ENCODE measurements at places on chromosomes 2 and 18. TPM values are rescaled to one million over a fixed set of nuclear protein-coding genes. Genes with fewer than 3 reads are reported as not detected.

- DNase-seq = no peak
Measured at GRCh38 chr18:34207344-34207851, 17.3 kb downstream of the NOL4 start.

LRP2 gene
- total RNA-seq = not detected

DNA sequence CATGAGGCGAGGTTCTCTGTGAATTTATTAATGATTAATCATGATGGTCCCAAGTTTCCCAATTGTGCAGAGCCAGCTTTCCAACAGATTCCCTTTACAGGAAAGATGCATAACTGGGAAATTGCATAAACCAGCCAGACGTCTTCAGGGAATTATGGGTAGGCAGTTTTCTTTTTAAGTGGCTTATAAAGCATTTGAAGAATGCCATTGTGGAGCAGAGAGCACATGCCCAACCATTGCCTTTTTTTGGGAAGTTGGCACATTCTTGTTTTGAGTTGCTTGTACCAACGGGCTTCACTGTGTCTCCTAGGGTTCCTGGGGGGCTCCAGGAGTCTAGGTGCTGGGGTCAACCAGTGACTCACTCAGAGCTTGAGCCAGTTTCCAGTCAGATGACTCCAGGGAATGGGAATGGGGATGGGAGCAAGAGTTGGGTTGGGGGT is 231.7 kb upstream of the FOSL2 start:
- DNase-seq = no peak

- DNase-seq = peak; percentile 11
Measured at GRCh38 chr2:188628989-188629752, 337.5 kb downstream of the GULP1 start.

- no peak for DNase-seq
Measured at GRCh38 chr18:11740461-11740860, 51.4 kb downstream of the GNAL start.

- DNase-seq = no peak
Measured at GRCh38 chr2:103809941-103810441, 1043.9 kb upstream of the POU3F3 start.

DNA sequence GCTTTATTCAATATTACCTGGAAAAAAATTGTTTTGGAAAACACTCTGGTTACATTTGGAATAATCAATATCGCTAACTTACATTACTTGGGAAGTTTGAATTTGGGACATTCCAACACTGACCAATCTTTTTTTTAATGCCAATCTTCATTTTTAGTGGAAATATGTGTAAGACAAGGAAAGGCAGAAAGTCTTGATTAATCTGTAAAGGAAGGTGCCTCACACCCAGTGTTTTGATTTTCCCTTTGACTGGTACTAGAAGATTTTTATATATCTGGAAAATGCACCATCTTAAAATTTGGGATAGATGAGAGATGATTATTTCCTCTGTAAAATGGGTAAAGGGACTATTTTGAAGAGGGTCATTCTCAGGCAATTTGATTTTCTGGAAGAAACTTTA is 879.2 kb upstream of the ZEB2 start:
- peak; percentile 18 for DNase-seq

GRCh38 chr2:148702475-148702874 is 57.9 kb downstream of the EPC2 start:
- DNase-seq = no peak

GRCh38 chr2:15391751-15392150 is 169.4 kb downstream of the NBAS start:
- no peak for DNase-seq

GRCh38 chr2:177506998-177507397 is 114.4 kb downstream of the AGPS start:
- no peak for DNase-seq

GRCh38 chr2:86036669-86037138 is 69.0 kb downstream of the POLR1A start:
- DNase-seq = no peak

DNA sequence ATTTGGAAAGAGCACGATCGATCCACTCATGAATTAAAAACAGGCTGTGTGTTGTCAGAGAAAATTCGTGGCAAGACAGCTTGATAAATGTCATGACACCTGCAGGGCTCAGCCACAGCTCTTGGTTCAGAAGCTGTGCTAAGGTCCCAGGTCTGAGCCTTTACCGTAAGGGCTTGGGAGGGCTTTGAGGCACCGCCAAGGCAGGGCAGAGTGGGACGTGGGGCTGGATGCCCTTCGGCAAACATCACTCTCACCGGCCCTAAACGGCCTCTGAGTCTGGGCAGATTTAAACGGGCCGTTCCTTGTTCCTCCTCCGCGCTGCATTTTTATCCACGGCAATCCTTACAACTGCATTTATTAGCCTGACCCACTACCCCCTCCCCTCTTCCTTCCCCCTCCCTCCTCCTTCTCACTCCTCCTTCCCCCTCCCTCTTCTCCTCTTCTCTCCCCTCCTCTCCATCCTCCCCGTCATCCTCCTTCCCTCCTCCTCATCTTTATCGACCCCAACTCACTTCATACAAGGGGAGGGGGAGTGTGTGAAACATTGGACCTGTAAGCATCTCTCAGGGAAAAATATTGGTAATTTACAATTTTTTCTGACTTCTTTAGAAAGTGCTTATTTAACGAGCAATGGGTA is 33.9 kb downstream of the MBP start:
- DNase-seq = no peak

TGFA gene
- 0.12 TPM for total RNA-seq

ANKRD62 gene
- not detected for total RNA-seq

DNA sequence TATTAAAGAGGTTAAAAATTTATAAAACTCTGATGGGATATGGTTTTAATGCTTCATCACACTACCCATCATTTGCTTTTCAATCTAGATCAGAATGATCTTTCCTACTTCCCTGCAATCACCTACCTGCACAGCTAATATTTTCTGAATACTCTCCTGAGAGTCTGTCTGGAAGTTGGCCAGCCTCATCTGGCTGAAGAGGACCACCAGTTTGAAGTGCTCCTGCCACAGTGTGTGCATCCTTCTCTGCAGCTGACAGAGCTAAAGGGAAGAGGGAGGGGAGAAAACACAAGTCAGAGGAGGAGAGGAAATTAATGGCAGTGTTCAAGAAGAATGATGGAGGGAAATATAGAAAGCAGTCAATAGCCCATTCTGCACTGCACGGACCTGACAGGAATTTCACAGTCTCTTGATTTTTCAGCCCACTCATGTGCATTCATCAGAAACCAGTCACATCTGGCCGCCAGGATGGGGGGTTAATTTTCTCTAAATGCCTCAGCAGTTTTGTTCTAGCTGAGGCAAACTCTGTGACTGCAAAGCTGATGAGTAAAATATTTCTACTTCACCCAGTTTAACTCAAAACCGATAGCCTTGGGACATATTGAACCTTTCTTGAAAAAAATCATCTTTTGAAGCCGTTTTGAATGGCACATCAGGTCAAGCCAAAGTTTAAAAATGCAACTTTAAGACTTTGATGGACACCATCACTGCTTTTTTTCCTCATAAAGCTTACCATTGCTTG is 201.8 kb upstream of the KLHL14 start:
- no peak for DNase-seq

AKAIN1 gene
- not detected for total RNA-seq

GRCh38 chr2:42129947-42130346 is 39.2 kb upstream of the EML4 start:
- no peak for DNase-seq

DNA sequence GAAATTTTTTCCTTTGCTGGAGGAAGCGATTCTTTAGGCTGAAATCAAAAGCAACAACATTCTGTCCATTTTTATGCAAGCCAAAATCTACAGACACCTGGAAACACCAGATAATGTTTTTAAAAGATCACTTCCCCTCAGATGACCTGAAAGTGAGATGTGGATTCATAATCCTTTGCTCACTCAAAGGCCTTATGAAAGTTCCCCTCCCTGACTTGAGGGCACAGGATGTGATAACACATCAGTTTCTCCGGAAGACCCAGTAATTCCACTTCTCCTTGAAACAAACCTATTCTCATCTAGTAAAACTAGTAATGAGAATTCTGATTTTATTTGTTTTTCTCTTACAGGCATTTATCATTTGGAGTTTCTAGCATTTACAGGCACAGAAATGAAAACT is 218.3 kb upstream of the RND3 start:
- DNase-seq = peak; percentile 65

DNA sequence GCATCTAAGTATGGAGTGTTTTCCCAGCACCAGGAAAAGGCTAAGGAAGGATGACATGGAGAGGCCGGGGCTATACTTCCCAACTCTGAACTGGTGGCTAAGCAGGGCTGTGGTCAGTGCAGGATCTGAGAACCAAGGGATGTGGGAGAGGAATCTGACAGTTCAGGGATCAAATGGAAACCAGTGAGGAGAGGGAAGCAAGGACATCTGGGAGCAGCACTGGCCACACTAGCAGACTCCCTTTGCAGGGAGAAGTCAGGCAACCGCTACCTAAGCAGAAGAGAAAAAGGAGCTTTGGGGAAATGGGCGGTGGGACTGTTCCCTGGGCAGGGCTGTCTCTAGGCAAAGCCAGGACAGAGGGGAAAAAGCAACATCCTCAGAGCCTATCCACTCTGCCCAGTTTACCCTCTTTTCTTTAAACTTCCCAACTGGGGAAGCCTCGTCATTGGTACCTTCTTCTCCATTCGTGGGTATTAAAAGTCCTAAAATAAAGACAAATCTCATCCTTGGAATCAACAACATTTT is 105.8 kb upstream of the MEIS1 start:
- DNase-seq = no peak

GRCh38 chr2:224645722-224646121 is 60.6 kb upstream of the CUL3 start:
- no peak for DNase-seq

DNA sequence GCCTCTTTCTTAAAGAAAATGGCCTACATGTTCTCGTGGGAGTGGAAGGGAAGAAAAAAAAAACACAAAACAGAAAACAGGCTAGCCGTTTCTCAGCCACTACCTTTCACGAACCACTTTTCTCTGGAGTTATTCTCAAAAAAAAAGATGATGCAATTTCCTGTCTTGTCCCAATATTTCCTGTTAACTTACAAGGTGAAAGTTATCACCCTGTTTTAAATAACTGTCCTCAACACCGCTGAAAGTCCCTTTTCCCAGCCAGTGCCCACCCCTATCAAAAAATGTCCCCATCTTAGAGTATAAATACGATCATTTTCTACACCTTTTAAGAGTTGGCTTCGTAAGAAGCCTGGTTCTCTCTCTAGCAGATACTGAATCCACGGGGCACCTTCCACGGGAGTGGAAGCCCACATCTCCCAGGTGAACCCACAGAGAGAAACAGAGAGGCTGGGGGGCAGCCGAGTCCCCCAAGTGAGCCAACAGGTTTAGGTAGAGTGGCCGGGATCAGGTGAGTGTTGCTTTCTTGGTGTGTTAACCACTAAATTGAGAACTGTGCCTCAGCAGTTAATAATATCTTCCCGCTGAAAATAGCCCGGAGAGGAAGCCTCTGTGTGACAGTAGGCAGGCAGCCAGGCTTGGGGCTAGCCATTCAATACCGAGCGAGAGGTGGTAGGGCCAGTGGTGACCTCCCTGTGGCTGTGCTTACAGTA is 15.9 kb downstream of the SMAD7 start:
- DNase-seq = peak; percentile 49

- DNase-seq = no peak
Measured at GRCh38 chr2:203501873-203502272, 33.2 kb downstream of the RAPH1 start.

DNA sequence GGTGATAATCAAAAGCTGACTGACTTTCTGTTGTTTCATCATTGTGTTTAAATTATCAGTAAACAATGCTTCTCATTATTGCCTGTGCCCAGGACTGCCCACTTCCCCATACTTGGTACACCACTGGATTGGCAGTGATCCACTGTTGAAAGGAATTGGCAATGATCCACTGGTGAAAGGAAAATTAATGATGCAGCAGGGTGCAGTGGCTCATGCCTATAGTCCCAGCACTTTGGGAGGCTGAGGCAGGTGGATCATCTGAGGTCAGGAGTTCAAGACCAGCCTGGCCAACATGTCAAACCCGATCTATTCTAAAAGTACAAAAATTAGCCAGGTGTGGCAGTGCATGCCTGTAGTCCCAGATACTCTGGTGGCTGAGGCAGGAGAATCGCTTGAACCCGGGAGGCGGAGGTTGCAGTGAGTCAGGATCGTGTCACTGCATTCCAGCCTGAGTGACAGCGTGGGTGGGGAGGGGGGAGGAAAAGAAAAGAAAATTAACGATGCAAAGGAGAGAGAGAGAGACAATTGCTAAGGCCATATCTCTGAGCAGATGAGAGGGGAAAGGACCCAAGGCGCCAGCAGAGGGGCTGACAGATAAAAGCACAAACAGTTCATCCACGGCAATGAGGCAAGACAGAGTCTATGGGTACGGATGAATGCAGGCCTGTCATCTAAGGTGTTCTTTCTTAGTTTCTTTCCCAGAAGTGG is 10.2 kb upstream of the GTF2A1L start:
- peak; percentile 7 for DNase-seq

- DNase-seq = no peak
Measured at GRCh38 chr2:66109419-66109818, 325.5 kb upstream of the MEIS1 start.

GRCh38 chr2:228675091-228675490 is 493.6 kb upstream of the SPHKAP start:
- DNase-seq = no peak

GRCh38 chr18:13246121-13246520 is 27.6 kb downstream of the LDLRAD4 start:
- no peak for DNase-seq

DNA sequence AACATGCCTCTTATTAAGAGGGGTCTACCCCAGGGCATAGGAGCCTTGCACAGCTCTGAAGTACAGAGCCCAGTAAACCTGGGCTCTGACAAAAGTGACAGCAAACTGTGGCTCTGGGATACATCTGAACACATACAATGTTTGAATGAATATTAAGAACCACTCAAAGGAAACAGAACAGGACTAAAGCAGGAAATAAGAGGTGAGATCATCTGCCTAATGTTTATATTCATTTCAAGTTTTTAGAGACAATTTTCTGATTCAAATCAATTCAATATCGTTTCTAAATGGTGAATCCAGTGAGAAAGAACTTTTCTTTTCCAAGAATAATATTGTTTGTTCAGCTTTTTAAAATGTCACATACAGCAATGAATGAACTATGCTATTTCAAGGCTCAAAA is 136.7 kb upstream of the CAVIN2 start:
- DNase-seq = peak; percentile 55

PDCL3 gene
- 32.3 TPM for total RNA-seq

DNA sequence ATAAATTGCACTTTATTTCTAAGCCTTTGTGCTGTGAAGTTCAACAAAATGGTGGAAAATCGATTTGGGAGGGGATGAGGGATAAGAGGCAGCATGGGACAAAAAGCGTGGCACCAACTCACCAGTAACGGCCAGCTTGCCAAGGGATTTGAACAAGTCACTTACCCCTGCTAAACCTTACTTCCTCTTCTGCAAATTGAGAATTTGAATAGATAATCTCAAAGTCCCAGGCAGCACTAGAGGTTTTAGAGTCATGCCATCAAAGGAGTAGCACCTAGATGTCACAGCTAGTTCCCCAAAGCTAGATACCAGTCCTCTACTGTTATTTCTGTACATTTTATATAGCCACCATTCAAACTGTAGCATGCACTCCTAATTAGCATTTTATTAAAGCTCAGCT is 83.7 kb upstream of the VRK2 start:
- DNase-seq = no peak

DNA sequence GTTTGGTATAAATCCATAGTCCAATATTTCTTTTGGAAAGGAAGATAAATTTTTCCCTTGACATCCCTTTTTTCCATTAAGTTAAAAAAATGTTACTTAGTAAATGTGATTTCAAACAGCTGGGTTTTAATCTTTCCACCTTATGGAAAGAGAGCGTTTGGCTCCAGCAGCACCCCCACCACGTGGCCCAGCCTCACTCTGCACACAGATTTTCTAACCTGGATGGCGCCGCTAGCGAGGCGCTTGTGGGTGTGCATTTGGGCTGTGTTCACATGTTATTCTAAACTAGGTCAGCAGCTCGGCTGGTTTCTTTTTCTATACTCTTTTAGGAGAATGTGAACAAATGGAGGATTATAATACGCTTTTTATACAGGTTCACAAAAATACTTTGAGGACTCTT is 218.0 kb downstream of the LDLRAD4 start:
- DNase-seq = no peak
